ENCODE measurements at places on chromosomes 11 and 22.
A peak's percentile ranks its signal among the peaks of the same experiment; 100 is the strongest.

DNA sequence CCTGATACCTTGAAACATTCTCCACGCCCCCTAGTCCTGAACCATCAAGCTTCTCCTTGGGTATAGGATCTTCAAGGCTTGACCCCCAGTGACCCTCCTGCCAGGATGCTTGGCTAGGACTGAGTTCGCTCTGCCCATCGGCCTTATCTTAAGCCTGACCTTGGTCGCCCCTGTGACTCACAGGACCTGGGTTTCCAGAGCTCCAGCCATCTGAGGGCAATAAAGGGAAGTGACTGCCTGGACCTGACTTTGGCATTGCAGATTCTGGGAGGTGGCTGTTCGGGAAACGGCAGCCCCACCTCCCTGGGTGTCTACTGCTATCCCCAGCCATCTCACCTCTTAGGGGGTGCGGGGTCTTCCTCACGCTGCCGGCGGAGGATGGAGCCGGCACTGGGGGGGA lies 15.4 kb downstream of the CARD10 start:
- no peak for DNase-seq

DNA sequence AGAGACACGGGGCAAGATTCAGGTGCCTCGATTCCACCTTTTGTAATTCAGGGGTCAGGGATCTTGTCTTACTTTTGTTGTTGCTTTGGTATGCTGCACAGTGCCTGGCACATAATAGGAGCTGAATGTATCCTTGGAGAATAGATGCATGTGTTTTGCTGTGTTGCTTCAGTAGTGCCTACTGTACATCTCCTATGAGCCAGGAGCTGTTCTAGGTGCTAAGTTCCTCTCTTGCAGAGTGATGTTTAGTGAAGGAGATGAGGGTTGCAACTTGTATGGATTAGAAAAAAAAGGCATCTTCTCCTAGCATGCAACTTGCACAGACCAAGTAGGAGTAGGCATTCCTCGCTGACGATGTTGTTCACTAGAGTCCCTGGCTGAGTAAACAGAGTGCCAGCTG lies 555.4 kb downstream of the NTM start:
- no peak for DNase-seq

- DNase-seq: peak; percentile 72
These were observed 8.6 kb upstream of the MMP8 start for GRCh38 chr11:102733232-102733875.

- no peak for DNase-seq
These were observed 208.7 kb downstream of the DSCAML1 start for GRCh38 chr11:117588166-117588810.

DNA sequence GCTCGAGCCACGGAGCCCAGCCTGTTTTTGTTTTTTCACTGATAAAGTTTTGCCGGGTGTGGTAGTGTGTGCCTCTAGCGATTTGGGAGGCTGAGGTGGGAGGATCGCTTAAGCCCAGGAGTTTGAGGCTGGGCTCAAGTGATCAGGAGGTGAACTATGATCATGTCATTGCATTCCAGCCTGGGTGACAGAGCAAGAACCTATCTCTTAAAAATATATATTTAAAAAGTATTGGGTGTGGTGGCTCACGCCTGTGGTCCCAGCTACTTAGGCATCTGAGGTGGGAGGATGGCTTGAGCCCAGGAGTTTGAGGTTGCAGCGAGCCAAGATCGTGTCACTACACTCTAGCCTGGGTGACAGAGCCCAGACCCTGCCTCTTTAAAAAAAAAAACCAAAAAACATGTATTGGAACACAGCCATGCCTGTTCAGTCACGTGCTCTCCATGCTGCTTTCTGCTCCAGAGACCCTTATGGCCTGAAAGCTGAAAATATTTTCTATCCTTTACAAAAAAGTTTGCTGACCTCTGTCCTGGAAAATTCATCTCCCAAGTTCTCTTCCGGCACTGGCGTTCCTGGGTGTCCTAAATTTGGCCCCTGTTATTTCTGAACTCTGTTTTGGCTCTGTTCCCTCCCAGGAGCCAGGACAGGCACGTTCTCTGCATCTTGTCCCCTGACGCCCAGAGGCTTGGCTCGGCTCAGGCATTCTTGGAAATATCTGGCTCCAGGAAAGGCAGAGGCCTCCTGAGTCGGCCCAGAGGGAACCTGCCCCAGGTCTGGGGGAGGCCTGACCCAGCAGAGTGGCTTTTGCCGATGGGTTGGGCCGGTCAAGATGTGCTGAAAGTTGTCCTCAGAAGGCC lies 61.3 kb upstream of the PPP6R3 start:
- no peak for DNase-seq

GRCh38 chr11:47589977-47590861 lies 3.7 kb downstream of the FAM180B start:
- DNase-seq: no peak

DNA sequence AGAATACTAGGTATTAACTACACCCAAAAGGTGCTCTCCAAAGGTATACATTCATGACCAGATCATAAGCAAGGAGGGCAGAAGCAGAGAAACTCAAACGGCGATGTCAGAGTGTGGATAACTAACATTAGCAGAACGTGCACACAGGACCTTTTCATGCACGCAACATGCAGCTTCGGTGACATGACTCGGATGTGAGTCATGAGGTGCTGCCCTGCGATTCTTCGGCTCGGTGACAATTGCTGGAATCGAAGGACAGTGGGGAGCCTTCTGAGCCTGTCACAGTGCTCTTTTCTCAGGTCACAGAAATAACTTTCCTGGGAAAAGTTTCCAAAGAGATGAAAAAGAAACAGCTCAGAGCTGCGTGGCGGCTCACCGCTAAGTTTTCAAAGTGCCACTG lies 418.5 kb upstream of the SYN3 start:
- no peak for DNase-seq

- no peak for DNase-seq
These were observed 17.4 kb downstream of the BMAL1 start for GRCh38 chr11:13294771-13295579.

GRCh38 chr11:130781931-130782330 lies 134.3 kb downstream of the SNX19 start:
- no peak for DNase-seq

GRCh38 chr11:30210357-30210756 lies 20.5 kb upstream of the FSHB start:
- DNase-seq: no peak

Measured in NCI-H774 (cell line).